ENCODE measurements at places on chromosomes 4 and X.

DNA sequence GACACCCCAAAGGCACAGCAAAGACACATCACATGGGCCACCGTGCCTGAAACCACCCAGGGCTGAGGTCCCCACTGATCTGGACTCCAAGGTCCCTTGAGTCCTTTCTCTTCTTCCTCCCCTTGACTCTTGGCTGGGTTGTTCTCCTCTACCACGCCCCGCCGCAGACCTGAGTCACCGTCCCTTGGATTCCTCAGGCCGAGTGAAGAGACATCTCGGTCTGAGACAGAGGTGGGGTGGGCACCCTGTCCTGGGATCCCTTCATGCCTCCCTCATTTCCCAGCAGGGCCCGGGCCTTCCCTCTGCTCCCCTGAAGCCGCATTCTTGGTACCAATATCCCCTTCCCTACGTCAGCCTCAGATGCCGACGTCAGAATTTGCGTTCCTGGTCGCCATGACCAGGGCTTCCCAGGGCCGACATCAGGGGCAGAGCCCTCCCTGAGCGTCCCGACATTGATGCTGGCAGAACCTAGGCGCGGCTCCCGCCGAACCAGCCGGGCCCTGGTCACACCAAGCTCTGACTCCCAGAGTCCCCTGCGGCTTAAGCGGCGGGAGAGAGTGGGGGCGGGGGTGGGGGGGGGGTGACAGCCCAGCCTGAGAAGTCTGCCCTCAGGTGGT is 498 bp downstream of the MAGEA10 start:
- no peak for DNase-seq

DNA sequence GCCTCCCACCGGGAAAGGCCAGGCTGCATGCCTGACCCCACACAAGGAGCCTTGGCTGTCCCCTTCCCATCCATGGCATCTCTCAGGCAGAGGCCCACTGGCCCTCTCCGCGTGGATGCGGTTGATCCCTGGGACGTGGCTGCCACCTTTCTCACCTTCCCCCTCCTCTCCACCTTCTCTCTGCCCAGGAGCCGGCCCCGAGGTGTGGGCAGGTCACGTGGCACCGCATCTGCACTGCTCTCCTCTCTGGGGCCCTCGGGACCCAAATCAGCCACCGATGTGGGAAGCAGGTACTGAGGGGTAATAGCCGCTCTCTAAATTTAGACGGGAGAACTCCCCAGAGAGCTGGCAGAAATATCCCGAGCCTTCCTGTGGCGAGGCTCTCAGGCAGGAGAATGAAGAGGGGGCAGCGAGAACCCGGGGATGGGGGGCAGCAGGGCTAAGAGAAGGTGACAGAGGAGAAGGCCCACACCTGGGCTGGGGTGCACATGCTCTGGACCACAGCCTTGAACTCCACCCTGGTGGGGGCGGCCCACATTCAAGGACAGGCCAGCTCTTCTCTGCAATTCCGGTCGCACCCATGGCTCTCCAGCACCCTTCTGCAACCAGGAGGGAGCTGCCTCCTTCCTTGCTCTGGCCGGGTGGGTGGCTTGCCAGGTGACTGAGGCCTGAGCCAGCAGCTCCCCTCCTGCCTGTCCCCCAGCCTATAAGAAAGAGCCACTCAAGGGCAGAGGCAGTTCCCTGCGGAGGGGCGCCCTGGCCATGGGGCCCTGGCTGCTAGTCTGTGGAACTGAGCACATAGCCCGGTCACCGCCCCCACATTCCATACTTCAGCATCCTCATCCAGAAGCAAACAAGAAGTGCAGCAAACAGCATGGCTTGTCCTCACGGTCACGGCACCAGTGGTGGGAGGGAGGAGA is 9.6 kb upstream of the DUSP9 start:
- no peak for DNase-seq

- no peak for DNase-seq
Observed at GRCh38 chr4:112296949-112297880, at the start of gene ALPK1. Gene ALPK1, plus strand, starts transcription at chr4:112297369.

GRCh38 chr4:113073451-113074005 is 24.1 kb downstream of the ANK2 start:
- no peak for DNase-seq

DNA sequence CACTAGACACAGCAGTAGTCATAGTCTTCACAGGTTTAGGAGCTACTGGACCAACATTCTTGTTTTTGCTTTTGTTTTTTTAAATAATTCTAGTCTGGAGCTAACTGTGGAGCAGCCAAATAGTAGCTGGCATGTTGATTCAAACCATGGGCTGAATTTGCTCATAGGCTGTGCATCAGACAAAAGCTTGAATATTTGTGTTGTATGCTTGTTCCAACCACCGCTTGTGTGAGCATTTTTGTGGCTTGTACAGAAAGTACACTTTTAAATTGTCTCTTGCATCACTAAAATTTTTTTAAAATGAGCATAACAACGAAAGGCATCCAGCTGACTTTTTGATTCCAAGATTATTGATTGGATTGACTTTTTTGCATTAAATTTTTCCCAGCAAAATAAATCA is 39.6 kb downstream of the CCNI start:
- no peak for DNase-seq

DNA sequence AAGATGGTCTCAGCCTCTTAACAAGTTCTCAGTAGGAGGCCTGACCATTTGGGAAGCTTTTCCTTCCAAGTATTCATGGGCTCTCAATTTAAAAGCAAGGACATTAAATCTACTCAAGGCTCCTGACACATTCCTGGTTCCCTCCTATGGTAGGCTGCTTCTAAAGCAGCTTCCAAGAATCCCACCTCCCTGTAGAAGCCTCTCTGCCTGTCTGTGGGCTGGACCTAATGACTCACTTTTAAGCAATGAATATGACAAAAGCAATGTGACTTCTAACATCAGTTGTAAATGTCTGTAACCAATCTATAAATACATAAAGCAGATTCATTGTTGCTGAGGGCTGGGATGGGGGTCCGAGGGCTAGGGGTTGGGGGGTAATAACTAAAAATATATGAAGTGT is 99.5 kb upstream of the FAM9B start:
- DNase-seq: no peak

DNA sequence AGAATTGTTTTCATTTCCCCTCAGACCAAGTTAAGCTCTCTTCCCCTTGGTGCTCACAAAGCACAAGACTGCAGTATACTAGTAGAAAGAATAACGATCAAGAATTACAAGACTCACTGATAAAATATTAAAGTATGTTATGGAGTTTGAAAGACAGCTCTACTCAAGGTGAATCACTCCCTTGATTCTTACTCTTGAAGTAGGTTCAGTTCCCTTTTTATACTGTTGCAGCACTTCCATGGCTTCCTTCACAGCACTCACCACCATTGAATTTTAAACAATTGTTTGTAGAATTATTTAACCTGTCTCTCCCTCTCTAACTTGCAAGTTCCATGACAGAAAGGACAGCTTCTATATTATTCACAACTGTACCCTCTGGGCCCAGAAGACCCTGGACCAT is 42.2 kb downstream of the CASK start:
- DNase-seq: no peak

- no peak for DNase-seq
Observed at GRCh38 chr4:124104101-124104500, 608.4 kb downstream of the ANKRD50 start.

GRCh38 chr4:88761861-88762523 is 64.4 kb upstream of the NAP1L5 start:
- no peak for DNase-seq

GRCh38 chr4:146522869-146523205 is 1.1 kb upstream of the SLC10A7 start:
- no peak for DNase-seq

- DNase-seq: no peak
Observed at GRCh38 chrX:9367421-9367820, 97.4 kb upstream of the TBL1X start.

DNA sequence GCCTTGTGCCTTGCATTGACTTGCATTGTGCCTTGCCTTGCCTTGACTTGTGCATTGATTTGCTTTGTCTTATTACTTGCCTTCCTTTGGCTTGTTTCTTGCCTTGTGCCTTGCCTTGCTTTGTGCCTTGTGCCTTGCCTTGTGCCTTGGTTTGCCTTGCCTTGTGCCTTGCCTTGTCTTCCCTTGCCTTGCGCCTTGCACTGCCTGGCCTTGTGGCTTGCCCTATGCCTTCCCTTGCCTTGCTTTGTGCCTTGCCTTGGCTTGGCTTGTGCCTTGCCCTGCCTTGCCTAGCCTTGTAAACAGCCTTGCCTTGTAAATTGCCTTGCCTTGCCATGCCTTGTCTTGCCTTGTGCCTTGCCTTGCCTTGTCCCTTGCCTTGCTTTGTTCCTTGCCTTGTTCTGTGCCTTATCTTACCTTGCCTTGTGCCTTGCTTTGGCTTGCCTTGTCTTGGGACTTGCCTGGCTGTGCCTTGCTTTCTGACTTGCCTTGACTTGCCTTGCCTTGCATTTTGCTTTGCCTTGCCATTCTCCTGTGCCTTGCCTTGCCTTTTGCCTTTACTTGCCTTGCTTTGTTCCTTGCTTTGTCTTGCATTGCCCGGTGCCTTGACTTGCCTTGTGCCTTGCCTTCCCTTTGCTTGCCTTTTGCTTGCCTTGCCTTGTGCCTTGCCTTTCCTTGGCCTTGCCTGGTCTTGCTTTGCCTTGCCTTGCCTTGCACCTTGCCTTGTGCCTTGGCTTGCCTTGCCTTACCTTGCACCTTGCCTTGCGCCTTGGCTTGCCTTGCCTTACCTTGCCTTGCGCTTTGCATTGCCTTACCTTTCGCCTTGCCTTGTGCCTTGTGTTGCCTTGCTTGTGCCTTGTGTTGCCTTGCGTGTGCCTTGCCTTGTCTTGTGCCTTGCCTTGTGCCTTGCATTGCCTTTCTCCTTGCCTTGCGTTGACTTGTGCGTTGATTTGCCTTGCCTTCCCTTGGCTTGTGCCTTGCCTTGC is 97.5 kb downstream of the TAB3 start:
- DNase-seq: no peak

GRCh38 chr4:88821522-88821921 is 123.9 kb upstream of the NAP1L5 start:
- DNase-seq: no peak

GRCh38 chrX:23062359-23062758 is 62.6 kb downstream of the DDX53 start:
- DNase-seq: no peak

DNA sequence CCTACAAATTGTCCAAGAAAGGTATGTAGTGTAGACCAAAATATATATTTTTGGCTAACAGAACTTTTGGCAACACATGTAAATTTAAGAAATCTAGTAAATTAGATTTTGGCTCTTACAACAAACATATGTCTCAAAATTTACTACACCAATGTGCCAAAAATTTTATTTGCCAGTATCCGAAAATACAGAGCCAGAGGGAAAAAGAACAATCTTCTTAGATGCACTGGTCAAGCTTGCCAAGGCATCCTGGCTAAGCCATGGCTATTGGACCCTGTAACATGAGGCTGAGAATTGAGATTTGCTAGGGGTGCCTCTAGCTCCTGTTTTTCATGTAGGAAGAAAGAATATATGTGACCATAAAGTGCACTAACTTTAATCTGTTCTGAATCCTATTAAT is 91.8 kb downstream of the GABRG1 start:
- DNase-seq: no peak

- peak; percentile 28 for DNase-seq
Observed at GRCh38 chr4:30720021-30720660, at the start of gene PCDH7. Gene PCDH7, plus strand, starts transcription at chr4:30720369. Its CDS starts 1,054 bp downstream, at chr4:30721423.

Measured in activated naive CD4-positive, alpha-beta T cell treated with anti-CD3 and anti-CD28 coated beads for 36 hours (primary cell).